ENCODE measurements at places on chromosomes 4 and X. TPM values are rescaled to one million over a fixed set of nuclear protein-coding genes. Genes with fewer than 3 reads are reported as not detected.

DNA sequence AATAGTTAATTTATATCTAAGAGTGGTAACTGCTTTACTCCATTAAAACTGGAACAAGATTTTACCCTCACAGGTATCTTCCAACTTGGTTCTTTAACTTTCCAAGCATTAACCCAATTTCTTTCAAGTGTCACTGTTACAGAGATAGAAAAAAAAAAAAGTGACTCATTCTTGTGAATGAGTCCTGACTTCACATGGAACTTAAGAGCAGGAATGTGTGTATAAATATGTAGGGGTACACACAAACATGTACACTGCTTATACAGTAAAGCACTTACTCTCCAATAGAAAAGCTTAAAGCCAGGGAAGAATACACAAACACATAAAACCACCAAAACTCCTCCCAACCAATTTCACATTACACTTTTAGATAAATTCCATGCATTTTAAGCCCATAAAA, 38.8 kb downstream of the TAPT1 start:
- DNase-seq: no peak

The PSAPL1 gene
- not detected for polyA plus RNA-seq

The LRAT gene
- 0.80 TPM for polyA plus RNA-seq

- no peak for DNase-seq
These were observed 47.8 kb downstream of the GAB1 start for GRCh38 chr4:143384381-143384994.

- DNase-seq: no peak
These were observed 5.2 kb downstream of the TRIM2 start for GRCh38 chr4:153209410-153209809.

The UGT8 gene
- polyA plus RNA-seq: 69.5 TPM

The CLDN2 gene
- 35.9 TPM for polyA plus RNA-seq

The GAGE12E gene
- polyA plus RNA-seq: not detected

The ZFP92 gene
- polyA plus RNA-seq: 1.0 TPM

DNA sequence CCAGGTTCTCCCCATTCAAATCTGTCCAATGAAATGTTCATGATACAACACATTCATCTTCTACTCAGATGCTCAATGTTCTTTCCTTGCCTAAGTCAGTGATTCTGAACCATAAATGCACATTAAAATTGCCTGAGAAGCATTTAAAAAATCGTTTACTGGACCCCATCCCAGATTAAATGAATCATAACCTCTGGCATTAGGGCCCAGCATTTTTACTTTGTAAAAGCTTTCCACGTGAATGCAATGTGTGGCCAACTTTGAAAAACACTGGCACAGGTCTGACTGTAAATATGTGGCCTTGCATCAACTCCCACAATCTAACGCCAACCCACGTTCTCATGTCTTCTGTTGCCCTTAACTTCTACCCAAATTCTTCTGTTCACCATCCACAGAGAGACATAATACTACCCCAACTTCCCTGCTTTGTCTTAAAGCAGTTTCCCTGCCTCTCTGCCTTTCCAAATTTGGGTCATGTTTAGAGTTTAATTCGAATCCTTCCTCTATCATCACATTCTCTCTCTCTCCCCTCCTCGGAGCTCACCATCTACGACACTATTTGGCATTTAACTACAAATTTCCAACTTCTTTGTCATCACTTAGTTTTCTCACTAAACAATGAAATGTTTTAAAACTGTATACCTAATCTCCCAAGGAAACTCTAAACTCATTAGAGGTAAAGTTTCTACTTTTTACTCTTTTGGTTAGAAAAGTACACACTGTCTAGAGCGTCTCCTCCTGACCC, 78.7 kb downstream of the PRKG2 start:
- no peak for DNase-seq
